Upper lobe of left lung (tissue), 6 donors: ENCODE measurements at places on chromosomes 16 and 17. TPM values are rescaled to one million over a fixed set of nuclear protein-coding genes. Genes with fewer than 3 reads are reported as not detected.
A peak's percentile ranks its signal among the peaks of the same experiment; 100 is the strongest.

Gene CD79B
- total RNA-seq = 1.0 TPM

Gene CLEC18B
- total RNA-seq = not detected

Gene REXO5
- 12.7 TPM for total RNA-seq

Gene TAOK1
- total RNA-seq = 58.3 TPM

Gene TVP23A
- 2.3 TPM for total RNA-seq

Gene BCL6B
- total RNA-seq = 5.7 TPM

Gene KRT31
- total RNA-seq = not detected

Gene CTRL
- 2.6 TPM for total RNA-seq

Gene KRT36
- not detected for total RNA-seq

Gene AANAT
- total RNA-seq = not detected

Gene TBC1D3I
- 1.4 TPM for total RNA-seq

Gene PLXDC1
- 13.3 TPM for total RNA-seq

Gene GCGR
- 11.1 TPM for total RNA-seq

Gene TMC5
- total RNA-seq = 74.7 TPM

Gene MYCBPAP
- total RNA-seq = 6.3 TPM

Gene OR3A3
- not detected for total RNA-seq

Gene CDC6
- 1.1 TPM for total RNA-seq

Gene PARD6A
- total RNA-seq = 7.5 TPM

Gene ABCA8
- 86.9 TPM for total RNA-seq

GRCh38 chr16:24776501-24777220 is 47.2 kb downstream of the TNRC6A start:
- no peak for DNase-seq

- no peak for DNase-seq
Measured at GRCh38 chr16:54351171-54351570, 64.6 kb upstream of the IRX3 start.

- DNase-seq = no peak
Measured at GRCh38 chr17:69188796-69189195, 39.8 kb downstream of the ABCA10 start.

DNA sequence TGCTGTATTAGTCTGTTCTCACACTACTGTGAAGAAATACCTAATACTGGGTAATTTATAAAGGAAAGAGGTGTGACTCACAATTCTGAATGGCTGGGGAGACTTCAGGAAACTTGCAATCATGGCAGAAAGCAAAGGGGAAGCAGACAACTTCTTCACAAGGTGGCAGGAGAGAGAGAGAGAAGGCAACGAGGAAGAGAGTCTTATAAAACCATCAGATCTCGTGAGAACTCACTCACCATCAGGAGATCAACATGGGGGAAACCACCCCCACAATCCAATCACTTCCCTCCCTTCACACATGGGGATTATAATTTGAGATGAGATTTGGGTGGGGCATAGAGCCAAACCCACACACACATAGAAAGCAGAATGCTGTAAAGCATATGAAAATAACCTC is 896.2 kb downstream of the CDH11 start:
- no peak for DNase-seq

GRCh38 chr16:80947708-80948625 is 58.7 kb downstream of the CMC2 start:
- no peak for DNase-seq

DNA sequence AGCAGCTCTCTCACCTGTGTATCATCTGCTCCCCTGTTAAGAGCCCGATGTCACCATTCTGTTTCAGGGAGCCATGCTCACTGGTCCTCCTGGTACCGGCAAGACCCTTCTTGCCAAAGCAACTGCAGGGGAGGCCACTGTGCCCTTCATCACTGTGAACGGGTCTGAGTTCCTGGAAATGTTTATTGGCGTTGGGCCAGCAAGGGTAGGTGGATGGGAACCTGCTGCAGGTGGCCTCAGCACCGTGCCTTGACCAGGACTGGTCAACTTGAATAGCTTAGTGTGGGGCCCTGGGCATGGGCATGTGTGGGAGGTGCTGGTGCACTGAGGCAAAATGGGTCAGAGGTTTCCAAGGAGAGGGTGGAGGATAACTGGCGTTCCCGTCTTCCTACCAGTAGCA is 28.5 kb downstream of the DBNDD1 start:
- no peak for DNase-seq

- no peak for DNase-seq
Measured at GRCh38 chr16:19854543-19854876, 30.1 kb downstream of the GPRC5B start.

- peak; percentile 99 for DNase-seq
Measured at GRCh38 chr17:50345432-50346312, at the start of gene XYLT2. Gene XYLT2, plus strand, starts transcription at chr17:50346126. Its CDS starts 15 bp downstream, at chr17:50346141.

DNA sequence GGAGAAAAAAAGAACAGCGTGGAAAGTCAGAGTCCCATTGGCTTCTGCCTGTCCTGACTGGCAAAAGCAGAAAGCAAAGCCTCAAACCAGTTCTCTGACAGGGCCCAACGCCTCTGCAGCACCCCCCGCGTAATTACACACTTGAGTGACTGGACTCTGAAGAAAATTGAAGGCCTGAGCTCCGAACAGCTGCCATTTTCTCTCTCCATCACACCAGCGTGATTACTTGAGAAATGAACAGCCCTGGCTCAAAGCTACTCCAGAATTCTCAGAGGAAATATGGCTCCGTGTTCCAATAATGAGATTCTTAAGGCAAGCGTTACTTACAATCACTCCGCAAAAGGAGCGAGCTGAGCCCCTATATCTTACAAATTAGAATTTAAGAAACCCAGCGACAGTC is 142.7 kb upstream of the C17orf78 start:
- no peak for DNase-seq

DNA sequence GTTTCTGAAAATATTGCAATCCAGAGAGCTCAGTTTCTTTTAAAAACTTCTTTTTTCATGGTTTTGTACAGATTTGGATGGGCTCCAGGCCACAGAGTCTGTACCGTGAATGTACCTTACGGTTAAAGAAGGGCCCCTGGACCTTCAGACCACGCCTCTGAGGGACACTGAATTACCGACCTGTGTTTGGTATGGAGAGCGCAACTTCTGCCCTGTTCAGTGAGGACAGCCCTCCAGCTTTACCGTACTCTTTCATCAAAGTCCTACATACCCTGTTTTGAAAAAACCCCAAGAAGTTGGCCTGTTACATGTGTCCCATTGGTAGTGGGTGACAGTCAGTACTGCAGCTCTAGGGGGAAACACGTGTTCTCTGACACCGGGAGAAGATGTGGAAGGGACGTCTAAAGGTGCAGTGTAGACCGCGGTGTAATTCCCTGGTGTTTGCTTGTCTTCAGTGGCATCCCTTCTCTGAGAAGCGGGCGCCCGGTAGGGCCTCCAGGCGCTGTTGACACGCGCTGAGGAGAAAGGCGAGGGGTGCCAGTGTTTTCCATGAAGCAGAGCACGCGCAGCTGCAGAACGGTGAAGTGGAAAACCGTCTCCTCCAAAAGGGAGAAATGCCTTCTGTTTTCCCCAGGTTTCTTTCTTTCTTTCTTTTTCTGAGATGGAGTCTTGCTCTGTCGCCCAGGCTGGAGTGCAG is 6.2 kb downstream of the PGS1 start:
- no peak for DNase-seq

- DNase-seq = no peak
Measured at GRCh38 chr16:74901606-74902005, 83.3 kb downstream of the WDR59 start.

DNA sequence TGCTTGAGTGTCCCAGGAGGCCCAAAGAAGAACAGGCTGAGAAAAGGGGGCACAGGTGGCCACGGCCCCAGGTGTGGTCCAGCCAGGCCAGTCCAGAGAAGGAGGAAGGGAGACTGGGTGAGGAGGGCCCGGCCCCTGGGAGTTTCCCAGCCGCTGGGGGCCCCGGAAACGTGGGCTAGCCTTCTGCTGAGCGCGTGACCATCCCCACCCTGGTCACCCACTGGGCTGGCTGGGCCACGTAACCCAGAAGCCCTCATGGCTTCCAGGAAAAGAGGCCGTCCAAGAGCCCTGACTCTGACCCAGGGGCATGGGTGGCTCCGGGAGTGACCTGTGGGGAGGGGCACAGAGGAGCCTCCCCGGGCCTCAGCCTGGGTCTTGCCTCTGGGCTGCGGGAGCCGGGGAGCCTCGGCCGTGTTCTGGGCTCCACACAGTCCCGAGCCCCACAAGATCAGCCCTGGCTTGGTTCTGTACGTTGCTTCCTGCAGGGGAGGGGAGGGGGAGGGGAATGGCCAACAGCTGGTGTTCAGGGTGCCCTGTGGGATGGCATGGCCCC is 29.8 kb upstream of the ACSF3 start:
- peak; percentile 65 for DNase-seq

GRCh38 chr17:40075201-40075941 is 12.6 kb downstream of the THRA start:
- DNase-seq = peak; percentile 93

- no peak for DNase-seq
Measured at GRCh38 chr17:37388266-37388665, 12.5 kb downstream of the C17orf78 start.

- DNase-seq = no peak
Measured at GRCh38 chr16:67104845-67105244, 4.9 kb upstream of the PHAF1 start.

DNA sequence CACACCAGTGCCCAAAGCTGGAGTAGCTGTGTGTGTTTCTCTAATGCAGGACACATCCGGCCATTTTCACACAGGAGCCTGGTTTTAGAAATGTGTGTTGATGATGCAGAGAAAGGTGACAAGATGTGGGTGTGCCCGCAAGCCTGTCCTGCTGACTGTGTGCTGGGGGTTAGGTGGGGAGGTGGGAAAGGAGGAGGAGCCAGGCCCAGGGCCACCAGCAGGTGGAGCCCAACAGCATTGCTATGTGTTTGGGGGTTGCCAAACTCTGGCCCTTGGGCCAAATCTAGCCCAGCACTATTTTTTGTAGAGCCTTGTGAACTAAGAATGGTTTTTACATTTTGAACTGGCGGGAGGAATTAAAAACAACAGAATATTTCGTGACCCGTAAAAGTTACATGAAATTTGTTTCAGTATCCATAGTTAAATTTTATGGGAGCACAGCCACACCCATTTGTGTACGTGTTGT is 61.7 kb upstream of the LGALS9 start:
- DNase-seq = peak; percentile 63

- no peak for DNase-seq
Measured at GRCh38 chr17:44221862-44222111, 2.3 kb upstream of the UBTF start.

GRCh38 chr17:48016112-48016511 is 21.5 kb downstream of the COPZ2 start:
- no peak for DNase-seq

- DNase-seq = no peak
Measured at GRCh38 chr17:14919094-14919493, 346.0 kb downstream of the PMP22 start.

- DNase-seq = peak; percentile 14
Measured at GRCh38 chr17:83127431-83128160, 48.2 kb downstream of the METRNL start.

DNA sequence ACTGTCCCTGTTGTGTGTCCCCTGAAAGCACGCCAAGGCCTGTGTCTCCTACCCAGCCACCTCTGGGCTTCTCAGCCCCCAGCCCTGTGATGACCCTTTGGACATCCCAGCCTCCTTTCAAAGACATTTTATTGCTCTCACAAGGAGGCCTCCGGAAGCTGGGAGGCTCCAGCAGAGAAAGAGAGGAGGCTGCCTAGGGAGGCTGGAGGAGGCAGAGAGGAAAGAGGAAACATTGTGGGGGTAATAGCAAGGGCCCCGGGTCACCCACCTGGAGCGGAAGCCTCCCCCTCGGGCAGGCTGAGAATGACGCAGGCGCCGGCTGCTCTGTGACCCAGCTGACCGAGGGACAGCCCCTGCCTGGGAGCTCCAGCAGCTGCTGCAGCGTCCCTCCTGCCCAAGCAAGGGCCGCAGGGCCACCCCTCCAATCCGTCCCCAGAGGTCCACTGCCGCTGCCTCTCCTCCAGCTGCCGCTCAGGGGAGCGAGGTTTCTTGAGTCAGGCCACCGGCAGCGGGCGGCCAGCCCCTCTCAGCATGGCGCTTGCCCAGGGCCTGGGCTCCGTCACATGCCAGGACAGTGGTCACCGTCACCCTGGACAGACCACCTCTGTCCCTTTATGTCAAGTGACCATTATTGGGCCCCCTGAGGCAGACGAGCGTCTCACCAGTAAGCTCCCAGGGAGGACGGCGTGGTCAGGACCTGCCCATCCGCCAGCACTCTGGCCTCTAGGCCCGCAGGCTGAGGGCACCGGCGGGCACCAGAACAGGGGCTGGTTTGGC is 29.3 kb downstream of the ACTG1 start:
- DNase-seq = no peak

GRCh38 chr17:45131616-45132319 is 547 bp downstream of the PLCD3 start:
- DNase-seq = no peak

DNA sequence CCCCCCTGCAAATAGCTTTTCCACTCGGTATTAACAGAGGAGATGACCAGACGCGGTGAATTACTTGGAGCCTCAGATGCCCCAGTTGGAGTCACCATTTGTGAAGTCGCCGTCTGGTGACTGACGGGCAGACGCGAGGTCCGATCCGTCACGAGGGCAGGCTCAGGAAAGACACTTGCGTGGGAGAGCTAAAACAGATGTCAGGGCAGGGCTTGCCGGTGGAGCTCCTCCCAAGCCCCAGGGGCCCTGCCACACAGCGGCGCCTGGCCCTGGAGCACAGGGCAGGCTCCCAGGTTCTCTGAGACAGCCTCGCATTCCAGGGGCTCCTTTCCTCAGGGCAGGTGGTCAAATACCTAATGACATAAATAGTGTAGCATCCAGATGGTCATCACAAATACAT is 348.3 kb downstream of the C16orf95 start:
- no peak for DNase-seq

DNA sequence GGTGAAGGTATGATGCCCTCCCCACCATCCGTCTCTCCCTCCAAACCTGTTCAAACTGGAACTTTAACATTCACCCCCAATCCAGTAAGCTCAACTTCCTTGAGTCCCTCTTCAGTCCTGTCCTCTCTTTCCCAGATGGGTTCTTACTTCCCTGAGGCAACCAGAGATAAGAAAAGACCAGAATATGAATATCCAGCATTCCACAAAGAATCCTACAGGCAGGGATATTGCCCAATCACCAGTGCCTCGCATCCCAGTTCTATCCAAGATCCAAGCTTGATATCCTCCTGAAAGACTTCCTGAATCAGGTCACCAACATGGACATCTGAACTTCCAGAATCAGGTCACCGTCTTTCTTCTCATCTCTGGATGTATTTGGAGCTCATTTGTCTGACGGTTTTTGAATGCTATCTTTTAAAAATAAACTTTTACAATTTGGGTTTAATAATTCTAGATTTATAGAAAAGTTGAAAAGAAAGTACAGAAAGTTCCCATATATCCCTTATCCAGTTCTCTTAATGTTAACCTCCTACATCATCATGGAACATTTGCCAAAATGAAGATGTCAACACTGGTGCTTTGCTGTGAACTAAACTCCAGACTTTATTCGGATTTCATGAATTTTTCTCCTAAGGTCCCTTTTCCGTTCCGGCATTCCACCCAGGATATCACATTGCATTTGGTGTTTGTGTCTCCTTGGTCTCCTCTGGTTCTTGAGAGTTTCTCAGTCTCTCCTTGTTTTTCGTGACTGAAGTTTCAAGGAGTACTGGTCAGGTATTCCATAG is 13.7 kb upstream of the COL1A1 start:
- DNase-seq = no peak
